Left kidney (tissue), 8 donors: ENCODE measurements at places on chromosomes 7 and 10. TPM values are rescaled to one million over a fixed set of nuclear protein-coding genes. Genes with fewer than 3 reads are reported as not detected.

- no peak for DNase-seq
Measured at GRCh38 chr7:80028717-80029116, 105.9 kb upstream of the GNAI1 start.

- no peak for DNase-seq
Measured at GRCh38 chr10:11326241-11326640, 285.2 kb downstream of the USP6NL start.

DNA sequence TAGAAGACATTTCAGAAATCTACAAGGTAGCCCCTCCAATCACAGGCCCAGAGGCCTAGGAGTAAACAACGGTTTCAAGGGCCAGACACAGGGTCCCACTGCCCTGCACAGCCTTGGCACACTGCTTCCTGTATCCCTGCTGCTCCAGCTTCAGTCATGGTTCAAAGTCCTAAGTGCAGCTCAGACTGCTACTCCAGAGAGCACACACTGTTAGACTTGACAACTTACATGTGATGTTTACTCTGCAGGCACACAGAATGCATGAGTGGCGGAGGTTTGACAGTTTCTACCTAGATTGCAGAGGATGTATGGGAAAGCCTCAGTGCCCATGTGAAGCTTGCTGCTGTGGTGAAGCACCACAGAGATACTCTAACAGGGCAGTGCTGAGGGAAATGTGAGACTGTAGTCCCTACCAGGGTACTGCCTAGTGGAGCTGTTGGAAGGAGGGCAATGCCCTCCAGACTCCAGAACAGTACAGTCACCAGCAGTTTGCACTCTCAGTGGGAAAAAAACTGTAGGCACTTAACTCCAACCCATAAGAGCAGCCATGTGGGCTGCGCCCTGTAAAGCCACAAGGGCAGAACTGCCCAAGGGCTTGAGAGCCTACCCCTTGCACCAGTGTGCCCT lies 270.0 kb downstream of the ZWINT start:
- no peak for DNase-seq

DNA sequence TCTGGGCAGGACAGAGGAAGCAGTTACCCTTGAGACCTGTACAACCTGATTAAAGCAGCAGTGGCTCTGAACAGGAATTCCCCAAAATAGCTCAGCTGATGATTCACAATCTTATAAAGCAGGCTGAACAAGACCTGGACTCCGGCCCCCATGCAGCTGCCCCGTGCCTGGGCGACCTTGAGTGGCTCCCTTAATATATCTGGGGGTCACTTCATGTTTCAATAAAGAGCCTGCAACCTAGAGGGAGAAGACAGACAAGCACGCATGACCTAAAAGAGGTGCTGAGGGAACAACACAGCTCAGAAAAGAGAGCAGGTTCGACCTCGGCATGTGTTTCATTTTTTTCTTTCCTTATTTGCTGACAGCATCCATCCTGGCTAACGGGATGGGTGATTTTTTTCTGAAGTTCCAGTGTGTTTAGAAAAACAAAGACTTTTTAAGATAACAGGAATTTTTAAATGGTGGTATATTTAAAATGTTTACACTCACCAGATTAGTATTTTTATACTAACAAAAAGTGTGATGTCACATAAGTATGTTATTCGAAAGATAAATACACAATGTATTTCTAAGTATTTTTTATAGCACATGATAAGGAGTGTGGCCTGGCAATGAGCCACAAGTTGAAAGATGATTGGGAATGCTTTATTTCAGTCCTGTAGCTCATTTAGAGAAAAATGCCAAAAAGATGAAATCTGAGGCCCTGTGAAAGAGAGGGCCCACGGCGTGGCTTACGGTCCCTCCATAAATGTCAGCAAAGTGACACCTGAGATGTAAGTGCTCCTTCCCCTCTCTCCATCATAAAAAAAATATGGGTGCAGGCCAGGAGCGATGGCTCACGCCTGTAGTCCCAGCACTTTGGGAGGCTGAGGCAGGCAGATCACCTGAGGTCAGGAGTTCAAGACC lies 161.3 kb downstream of the SLIT1 start:
- no peak for DNase-seq

GRCh38 chr10:91974960-91975359 lies 51.4 kb downstream of the BTAF1 start:
- no peak for DNase-seq

- no peak for DNase-seq
Measured at GRCh38 chr7:99109108-99110051, 34.5 kb downstream of the SMURF1 start.

DNA sequence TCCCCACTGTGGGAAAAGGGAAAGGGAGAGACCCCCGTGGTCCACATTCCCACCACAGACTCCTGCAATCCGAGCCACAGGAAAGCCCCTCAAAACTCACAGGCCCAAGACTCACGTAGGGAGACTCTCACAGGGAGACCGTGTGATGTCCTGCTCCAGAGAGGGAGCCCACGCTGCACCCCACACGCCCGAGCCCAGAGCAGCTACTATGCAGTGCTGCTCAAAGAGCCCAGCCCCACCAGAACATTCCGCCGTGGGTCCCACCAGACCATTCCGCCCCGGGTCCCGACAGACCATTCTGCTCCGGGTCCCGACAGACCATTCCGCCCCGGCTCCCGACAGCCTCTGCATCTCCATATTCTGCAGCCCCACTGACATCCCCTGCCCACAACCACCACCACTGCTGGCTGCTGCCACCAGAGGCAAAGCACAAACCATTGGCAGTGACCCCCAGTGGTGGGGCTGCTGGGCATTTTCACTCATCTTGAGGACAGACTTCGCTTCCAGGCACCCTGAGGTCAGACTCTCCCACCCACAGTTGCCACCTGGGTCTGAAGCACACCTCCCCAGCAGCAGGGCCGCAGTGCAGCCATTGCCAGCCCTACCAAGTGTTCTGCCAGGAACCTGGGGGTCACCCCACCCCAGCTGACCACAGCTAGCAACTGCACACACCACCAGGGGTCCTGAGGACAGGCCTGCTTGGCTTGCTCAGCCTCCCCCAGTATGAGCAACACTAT lies 625.4 kb upstream of the FOXK1 start:
- no peak for DNase-seq

DNA sequence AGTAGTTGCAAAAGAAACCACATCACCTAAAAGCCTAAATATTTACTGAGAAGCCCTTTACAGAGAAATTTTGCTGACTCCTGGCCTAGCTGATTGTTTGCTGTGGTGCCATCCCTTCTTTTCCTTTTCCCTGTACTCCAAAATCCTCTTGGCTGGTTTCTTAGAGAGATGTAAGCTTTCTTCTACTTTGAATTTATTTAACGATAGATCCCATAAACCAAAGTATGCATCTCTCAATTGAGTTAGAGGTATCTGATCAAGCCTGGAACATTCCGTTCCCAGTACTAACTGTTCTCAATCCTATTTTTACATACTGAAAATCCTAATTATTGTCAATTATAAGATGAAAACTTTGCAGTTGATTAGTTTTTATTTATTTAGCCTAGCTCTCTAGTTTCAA lies 6.3 kb downstream of the TMEM60 start:
- DNase-seq: no peak

GRCh38 chr10:124301736-124302135 lies 117.0 kb downstream of the OAT start:
- DNase-seq: no peak

DNA sequence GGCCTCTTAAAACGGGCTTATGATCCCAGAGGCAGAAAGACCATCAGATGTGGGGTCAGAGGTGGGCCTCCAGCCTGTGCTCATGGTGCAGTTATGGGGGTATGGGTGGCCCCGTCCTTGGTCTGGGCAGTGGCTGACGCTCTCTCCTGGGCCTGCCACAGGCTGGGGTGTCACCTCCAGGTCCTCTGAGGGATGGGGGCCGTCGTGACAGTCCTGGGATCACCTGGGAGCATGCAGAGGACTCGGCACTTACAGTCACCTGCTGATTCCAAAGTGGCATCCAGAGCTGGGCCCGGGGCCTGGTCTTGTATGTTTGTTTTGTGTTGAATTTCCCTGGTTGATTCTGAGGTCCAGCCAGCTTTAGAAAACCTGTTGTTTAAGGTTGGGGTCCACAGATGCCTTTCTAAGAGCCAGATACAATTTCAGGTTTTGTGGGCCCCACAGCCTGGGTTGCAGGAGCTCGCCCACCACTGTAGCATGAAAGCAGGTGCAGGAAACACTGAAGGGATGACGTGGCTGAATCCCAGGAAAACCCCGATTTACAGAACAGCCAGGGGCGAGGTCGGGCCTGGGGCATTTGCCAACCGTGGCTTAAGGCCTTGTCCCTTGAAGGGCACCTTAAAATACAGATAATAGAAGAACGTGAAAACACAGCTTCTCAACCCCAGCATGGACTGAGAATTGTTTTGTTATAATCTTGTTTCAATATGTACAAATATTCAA lies 170.7 kb upstream of the PPP2R2D start:
- no peak for DNase-seq

GRCh38 chr7:51209426-51209825 lies 107.2 kb downstream of the COBL start:
- no peak for DNase-seq

- no peak for DNase-seq
Measured at GRCh38 chr7:5870311-5870710, 10.3 kb upstream of the OCM start.

DNA sequence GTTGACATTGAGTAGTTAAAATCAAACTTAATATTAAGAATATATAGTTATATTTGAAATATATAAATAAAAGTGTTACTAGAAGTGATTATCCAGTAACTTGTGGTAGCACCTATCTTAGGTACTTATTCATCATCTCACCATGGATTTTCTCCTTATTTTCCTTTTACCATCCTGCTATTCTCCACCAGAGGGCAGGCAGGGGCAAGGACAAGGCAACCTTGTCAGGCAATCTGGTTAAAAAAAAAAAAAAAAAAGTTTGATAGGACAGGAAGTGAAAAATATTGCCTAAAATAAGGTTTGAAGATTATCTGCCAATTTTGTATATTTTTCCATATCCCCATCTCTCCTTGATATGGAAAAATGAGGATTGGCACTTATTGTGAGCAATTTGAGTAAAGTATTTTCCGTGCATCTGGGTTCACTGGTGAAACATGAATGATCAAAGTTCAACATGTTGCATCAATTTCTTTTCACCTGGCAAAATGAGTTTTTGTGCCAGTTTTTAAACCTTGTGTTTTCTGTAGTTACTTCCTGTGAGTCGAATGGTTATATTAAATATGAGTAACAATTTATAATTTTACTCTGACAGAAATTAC lies 256.7 kb downstream of the AGMO start:
- DNase-seq: peak; percentile 24

DNA sequence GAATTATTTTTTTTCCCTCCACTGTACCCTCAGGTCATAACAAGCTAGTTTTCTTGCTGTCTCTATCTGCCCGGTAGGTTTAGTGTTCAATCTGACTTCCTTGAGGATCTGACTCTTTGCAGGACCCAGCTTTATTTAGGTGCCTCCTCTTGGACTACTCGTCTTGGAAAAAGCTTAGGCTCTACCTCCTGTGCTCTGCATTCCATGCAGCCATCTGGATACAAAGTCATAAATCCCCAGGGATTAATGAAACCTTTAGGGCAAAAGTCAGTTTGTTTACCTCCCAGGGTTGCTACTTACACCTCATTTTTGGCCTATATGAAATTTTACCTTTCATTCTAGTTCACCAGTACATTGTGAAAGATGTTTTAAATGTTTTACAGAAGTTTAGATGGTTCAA lies 8.0 kb downstream of the STAG3 start:
- DNase-seq: no peak

GRCh38 chr7:601595-602340 lies 82.1 kb upstream of the PDGFA start:
- peak; percentile 53 for DNase-seq

DNA sequence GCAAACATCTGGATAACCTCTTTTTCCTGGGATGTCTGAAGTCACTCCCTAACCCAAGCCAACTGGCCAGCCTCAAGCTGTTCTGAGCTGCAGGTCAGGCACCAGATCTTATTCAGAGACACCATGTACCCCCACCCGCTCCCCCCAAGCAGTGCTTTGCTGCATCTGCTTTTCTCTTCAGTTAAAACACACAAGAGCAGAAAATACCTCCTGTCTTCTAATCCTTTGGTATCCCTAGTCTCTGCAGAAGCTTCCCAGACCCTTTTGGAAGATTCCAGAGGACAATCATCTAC lies 3.0 kb downstream of the ZNF488 start:
- DNase-seq: no peak

- no peak for DNase-seq
Measured at GRCh38 chr10:1002425-1003006, 14.3 kb downstream of the GTPBP4 start.

DNA sequence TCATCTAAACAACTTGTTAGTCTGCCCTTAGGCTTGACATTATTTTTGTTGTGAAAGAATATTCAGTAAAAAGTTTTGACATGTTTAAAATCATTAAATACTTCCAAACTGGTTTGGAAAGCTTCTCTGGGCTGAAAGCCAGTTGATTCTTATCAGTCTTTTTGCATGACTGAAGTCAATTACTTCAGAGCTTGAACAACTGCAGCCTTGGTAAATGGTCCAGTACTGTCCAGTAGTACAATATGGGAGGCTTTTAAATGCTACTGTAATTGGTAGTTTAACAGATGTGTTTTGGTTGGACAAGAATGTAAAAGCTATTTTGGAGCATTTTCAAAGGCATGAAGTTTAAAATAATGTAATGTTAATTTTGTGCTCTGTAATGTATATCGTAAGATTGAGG lies 103.4 kb downstream of the SDK1 start:
- peak; percentile 59 for DNase-seq

- peak; percentile 37 for DNase-seq
Measured at GRCh38 chr10:21402606-21403083, 122.8 kb downstream of the SKIDA1 start.

DNA sequence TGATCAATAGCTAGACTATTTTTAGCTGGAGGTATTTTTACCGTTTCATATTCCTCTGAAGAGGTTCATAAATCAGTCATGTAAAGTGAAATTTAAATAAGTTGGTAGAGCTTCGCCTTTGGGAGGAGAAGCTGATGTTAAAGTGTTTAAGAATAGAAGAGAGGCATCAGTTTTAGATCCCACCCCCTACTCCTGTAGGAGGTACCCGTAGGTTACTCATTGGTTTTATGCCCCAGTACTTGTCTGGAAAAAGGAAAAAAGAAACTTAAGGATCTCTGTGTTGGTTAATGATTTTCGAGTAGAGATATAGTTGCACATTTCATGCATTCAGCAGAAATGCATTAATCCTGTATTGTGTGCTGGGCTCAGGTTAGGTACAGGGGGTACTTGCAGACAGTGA lies 8.7 kb downstream of the ZNF365 start:
- no peak for DNase-seq

GRCh38 chr10:62583876-62584615 lies 209.9 kb downstream of the ZNF365 start:
- no peak for DNase-seq

DNA sequence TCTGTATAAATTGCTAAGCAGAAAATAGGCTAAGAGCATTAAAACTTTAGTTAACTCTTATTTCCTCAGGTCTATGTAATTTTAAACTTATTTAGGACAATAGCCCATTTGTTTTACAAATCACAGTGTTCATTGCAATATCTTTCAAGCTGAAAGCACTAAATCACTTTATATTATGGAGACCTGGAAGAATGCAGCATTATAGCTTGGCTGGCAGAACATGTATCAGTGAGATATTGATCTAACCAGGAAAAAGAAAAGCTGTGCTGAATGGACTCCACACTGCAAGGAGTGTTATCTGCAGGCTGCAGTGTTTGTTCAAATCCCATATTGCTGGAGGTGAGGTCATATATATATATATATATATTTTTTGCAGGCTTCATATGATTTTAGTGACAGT lies 517.5 kb downstream of the NRG3 start:
- no peak for DNase-seq

SSC4D gene
- 4.3 TPM for polyA plus RNA-seq

PNLIP gene
- not detected for polyA plus RNA-seq

H2BK1 gene
- polyA plus RNA-seq: not detected

FOXI2 gene
- 1.2 TPM for polyA plus RNA-seq

CFAP70 gene
- 26.6 TPM for polyA plus RNA-seq
